CD4-positive, alpha-beta T cell treated with Interleukin-21 for 1 hour (primary cell): ENCODE measurements at places on chromosomes 2 and 18.

GRCh38 chr2:179595284-179595683 is 266.1 kb downstream of the ZNF385B start:
- DNase-seq: no peak

DNA sequence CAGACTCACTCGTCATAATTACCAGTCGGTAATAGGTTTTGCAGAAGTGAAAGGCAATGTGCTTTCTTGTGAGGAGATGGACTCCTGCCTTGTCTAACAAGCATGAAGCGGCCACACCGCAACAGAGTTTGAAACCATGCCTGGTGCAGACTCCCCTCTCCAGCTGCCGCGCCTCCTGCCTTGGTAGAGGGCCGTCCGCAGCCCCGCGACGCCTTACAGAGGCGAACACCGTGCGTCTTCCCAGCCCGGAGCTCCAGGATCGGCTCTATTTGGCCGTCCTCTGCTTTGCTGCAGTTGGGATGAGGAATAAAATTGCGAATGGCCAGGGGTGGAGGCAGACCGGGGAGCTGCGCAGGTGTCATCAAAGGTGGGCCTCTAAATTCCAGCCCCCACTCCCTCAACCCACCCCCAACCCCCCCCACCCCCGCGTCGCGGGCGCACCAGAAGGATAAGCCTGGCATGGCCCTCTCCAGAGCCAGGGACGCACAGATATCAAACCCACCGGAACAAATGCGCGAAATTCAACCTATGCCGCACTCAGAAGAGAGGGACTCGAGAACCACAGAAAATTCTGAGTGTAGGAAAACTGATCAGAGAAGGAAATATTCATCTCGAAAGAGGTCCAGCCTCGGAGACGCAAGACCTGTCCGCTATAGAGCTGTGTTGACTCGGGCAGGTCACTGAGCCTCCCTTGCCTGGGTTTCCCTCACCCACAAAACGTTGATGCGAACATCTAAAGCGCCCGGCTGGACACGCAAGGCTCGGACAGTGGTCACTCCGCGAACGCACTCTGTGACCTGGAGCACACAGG is 1.1 kb downstream of the TRABD2A start:
- DNase-seq: no peak

- no peak for DNase-seq
Observed at GRCh38 chr2:47160660-47161059, 5.6 kb upstream of the STPG4 start.

DNA sequence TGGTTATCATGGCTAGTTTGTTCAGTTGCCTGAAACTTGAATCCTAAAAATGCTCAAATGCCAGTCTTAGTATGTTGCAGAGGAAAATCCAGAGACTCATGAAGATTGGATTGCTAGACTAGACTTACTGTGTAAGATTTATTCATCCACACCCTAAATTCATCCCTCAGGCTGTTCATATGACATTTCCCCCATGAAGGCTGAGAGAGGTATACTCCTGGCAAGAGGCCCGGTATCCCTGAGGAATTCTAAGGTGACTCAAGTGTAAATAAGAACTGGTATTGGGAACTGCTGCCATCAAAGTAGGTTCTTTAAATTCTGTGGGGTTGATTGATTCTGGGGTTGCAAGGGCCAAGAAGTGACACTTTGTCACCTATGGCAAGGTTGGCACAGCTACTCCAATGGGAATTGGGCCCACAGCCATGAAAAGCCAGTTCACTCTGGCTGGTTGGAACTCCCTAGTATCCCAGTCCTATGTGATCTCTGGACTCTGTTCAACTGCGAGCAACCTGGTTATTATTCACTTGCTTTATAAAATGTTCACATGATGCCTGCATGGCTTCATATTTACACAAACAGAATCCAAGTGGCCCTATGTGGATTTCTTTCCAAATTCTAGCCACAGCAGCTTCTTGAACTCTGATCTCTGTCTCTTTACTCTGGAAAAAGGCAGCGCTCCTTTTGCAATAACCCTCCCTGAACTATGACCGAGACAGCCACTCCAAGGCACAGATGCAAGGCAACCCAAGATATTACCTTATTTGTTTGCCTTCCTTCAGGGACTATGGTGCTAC is 429.1 kb downstream of the CBLN2 start:
- DNase-seq: no peak

DNA sequence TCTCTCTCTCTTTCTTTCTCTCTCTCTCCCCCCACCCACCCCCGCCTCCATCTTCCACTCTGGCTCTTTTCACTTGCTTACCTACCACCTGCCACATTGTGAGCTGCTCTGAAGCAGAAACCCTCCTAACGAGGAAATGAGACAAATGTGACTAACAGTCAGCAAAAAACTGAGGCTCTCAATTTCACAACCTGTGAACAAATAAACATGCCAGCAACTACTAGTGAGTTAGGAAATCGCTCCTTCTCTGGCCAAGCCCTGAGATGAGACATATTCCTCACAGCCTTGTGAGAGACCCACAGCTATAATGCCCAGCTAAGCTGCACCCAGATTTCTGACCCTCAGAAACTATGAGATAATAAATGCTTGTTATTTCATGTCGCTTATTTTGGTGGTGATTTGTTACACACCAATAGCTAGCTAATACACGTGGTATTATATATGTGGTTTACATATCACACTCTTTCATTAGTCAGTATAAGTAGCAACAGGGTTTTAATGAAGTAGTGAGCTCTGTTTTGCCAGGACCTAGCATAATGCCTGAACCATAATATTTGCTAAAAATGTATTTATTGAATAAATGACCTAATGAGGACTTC is 8.4 kb upstream of the ZNF521 start:
- no peak for DNase-seq

DNA sequence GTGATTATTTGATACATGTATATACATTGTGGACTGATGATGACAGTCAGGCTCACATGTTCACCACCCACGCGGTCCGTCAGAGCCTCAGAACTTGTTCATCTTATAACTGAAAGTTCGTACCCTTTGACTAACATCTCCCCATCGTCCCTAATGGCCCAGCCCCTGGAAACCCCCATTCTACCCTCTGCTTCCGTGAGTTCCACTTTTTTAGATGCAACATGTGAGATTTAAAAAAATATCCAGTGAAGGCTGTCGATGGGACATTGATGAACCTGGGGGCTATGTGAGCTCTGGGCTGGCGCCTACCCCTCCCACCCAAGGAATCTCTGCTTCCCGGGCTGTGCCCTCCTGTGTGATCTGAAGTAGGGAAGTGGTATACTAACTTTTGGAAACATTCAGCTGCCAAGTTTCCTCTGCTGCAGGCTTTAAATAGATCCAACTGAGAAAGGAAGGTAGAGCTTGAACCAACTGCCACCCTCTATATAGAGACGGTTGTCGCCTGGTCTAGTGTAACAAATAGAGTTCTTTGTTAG is 163.8 kb downstream of the FAM210A start:
- DNase-seq: peak; percentile 42

- DNase-seq: no peak
Observed at GRCh38 chr2:196172951-196173350, 1.6 kb upstream of the STK17B start.

DNA sequence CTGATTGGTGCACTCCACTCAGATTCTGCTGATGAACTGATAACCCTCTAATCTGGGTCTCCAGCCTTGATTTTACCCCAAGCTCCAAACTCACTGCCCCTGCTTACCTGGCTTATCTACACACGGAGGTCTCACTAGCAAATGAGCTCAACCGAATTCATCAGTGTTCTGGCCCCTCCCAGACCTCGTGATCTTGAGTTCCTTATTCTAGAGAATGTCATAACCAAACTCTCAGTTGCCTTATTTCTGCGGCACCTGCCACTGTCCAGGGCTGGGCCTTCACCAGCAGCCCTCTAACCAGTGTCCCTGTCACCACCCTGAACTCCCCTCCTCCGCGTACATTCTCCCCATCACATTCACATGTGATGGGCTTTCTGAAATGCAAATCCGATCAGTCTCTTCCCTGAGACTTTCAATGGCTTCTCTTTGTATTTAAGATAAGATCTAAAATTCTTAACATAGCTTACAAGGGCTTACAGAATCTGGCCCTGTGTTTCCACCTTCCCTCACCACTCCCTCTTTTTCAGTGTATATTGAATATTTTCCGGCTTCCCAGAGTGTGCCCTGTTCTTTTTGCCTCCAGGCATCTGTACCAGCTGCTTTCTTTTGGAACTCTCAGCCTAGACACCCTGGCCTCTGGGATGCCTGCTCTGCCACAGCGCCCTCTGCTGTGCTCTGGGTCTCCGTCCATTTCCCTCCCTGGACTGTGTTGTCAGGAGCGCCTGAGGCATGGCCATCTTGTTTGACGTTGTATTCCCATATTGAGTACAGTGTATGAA is 31.1 kb downstream of the NAB1 start:
- peak; percentile 73 for DNase-seq

GRCh38 chr18:49111191-49111988 is 160.6 kb upstream of the SMAD7 start:
- DNase-seq: no peak

DNA sequence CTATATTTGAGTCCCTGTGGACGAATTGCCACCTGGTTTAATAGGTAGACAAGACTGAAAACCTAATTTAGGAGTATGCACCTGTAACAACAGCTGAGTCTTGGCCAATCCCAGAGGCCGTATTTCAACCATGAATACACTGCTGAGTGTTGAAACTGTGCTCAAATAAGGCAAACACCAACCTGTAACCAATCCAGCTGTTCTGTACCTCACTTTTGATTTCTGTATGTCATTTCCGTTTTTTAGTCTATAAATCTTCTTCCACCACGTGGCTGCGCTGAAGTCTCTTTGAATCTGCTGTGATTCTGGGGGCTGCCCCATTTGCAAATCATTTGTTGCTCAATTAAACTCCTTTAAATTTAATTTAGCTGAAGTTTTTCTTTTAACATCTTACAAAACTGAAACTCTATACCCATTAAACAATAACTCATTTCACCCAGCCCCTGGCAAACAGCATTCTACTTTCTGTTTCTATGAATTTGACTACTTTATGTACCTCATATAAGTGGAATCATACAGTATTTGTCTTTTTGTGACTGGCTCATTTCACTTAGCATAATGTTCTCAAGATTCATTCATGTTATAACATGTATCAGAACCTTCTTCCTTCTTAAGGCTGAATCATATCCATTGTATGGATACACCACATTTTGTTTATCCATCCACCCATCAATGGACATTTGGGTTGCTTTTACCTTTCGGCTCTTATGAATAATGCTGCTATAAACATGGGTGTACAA is 7.5 kb upstream of the YPEL5 start:
- DNase-seq: peak; percentile 56

DNA sequence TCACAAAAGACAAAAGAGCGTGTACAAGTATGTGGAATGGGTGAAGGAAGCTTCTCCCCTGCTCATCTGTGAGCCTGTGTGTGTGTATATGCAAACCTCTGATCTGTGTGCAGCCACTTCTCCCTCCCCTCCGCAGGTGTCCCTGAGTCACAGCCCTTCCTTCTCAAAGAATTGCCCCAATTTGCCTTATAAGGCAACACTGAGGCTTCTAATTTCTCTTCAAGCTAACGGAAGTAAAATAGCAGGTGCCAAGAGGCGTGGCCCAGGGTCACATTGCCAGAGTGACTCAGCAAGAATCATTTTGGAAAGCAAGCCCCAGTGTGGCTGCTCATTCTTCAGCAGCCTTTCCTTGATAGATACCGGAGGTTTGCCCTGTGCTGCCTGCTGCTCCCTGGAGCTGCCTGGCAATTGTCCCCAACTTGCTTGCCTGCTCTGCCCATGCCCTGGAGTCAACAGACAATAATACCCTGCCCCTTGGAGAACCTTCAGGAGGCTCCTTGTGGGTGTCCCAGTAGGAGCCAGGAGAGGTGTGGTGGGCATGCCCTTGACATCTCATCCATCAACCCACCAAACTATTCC is 37.3 kb upstream of the BMP10 start:
- DNase-seq: peak; percentile 91

DNA sequence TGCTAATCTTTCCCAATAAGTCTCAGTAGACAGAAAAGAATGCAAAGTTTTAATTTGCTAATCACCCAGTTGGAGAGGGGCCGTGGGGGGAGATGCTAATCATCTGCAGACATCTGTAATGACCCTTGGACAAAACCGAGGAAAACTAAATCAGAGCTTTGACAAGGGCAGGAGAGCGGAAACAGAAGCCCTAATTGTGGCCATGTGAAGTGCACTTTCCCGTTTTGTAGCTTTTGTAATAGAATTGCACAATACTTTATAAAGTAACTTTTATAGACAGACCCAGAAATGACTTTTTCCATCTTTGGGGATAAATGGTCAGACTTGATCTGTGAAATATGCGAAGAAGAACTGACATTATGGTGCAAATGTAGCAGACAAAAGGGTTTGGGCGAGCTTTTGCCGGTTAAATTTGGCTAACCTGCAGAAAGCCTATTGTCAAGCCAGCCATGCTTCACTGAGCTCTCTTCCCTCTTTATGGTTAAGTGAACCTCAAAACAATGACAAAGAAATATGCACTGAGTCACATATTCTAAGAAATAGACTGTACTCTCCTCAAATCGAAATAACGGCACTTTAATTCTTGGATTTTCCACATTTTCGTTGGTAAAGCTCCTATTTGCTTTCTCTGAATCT is 980.1 kb upstream of the POU3F3 start:
- no peak for DNase-seq

DNA sequence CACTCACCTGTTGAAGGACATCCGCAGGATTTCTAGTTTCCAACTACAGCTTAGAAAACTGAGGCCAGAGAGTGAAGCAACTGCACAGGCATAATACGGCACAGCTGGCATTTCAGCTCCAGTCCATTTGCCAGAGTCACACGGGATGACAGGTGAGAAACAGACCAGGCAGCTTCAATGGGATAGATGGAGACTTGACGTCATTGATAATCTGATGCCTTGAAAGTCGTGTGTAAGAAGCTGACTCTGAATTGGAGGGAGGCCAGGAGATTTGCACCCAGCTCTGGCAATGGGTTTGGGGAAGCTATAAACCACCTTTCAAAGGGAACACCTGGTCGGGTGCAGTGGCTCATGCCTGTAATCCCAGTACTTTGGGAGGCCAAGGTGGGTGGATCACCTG is 12.4 kb upstream of the DNMT3A start:
- DNase-seq: no peak

DNA sequence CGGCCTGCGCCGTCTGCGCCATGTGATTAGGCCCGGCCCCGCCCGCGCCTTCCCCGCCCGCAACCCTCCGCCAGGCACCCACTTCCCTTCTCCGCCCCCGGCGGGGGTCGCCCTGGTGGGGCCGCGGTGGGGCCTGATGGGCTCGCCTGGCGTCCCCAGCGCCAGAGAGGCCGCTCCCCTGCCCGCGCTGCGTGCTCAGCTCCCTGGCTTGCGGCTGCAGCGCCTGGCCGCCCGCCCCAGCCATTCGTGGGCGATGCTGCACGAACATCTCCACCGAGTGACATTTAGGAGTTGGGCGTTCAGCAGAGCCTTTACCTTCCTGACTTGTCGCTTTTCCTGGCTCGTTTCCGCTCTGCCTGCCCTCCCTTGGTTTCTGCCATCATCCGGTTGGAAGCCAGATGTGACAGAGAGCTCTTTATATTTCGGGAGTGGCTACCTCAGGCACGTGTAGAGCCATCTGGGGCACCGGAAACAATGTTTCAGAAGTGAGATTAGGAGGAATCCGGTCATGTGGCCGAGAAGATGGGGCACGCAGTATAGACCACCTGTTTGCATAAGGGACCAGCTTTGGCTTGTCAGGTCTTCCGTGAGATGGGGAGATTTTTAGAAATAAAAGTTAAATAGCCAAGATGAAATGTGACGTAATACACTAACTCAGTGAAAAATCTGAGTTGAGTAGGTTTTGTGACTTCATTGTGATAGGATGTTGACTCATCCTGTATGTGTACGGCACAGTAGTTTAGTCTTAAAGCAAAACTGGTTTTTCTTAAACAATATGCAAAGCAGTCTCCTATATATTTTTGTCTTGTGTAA is 1.2 kb downstream of the GLS start:
- DNase-seq: peak; percentile 86
